ENCODE measurements at places on chromosomes 11 and 22.

GRCh38 chr22:41334215-41334614 lies 32.9 kb downstream of the ZC3H7B start:
- no peak for DNase-seq

GRCh38 chr11:63535734-63536133 lies 874 bp upstream of the PLAAT4 start:
- DNase-seq, result no peak

DNA sequence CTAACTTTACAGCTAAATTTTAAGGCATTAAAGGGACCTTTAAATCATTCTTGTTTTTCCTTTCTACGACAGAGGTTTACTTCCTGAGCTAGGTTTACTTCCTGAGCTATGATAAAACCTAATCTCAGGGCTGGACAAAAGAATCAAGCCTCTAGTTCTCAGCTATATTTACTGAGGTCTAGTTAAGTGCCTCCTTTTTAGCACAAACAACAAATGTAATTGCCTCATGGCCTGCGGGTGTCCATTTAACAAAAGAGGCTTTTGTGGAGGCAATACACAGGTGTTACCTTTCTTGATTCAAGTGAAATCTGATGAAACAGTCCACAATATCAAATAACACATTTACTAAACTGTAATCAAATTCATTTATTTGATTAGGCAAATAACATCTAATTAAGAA lies 67.3 kb downstream of the IMMP1L start:
- peak; percentile 15 for DNase-seq

DNA sequence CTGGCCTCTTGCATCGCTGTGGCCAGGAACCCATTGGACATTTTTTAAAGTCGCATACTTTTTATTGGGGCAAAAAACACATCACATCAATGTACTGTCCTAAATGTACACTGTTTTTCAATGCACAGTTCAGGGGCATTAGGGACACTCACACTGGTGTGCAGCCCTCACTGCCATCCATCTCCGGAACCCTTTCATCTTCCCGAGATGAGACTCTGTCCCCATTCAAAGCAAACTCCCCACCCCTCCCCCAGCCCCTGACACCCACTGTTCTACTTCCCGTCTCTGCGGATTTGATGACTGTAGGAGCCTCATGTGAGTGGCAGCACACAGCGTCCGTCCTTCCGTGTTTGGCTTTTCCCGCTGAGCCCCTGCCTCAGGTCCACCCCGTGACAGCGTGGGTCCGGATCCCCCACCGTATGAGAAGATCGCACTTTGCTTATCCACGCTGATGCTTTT lies 41.8 kb upstream of the TH start:
- DNase-seq, result peak; percentile 8

DNA sequence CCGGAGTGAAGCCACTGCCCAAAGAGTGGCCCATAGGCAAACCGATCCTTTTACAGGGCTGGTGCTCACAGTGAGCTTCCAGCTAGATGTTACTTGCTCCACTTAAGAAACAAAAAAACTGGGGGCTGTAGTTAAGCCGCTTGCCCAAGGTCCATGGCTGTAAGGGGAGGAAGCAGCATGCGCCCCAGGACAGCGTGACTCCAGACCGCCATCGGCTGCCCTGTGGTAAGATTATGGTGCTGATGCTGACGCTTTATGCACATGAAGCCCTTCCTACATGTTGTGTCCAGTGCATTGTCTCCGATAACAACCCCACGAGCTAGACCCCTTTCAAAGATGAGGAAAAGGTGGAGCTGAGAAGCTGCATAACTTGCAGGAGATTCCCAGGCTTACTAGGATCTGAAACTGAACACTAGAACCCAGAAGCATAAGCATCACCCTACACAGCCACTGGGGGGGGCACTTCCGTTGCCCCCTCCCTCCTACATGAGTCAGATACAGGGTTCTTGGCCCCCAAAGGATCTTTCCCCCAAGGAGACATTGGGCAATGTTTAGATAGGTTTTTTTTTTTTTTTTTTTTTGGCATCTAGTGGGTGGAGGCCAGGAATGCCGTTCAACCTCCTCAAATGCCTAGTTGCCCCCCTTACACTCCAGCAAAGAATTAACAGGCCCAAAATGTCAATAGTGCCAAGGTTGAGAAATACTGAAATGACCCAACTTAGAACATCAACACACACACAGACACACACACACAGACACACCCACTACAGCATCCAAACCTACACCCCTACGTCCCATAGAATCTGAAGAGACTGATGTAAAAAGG lies 53.9 kb downstream of the MN1 start:
- DNase-seq, result no peak

GRCh38 chr11:117185736-117186430 lies 7.3 kb downstream of the SIDT2 start:
- no peak for DNase-seq

- DNase-seq, result no peak
These were observed 346.5 kb upstream of the SYN3 start for GRCh38 chr22:33404723-33405122.

DNA sequence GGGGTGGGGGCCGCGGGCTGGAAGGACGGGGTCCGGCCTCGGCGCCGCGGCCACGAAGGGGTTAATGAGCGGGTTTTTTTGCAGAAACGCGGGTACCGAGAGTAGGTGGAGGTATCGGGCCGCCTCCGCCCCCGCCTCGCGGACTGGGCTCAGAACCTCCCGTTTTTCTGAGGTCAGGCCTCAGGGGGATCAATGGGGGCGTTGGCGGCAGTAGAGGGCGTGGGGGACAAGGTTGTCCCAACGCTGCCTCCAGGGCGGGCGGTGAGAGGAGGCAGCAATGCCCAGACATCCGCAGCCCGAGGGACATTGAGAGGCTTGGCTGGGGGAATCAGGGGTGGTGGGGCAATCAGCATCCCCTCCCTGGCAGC lies 34.8 kb upstream of the PRODH start:
- no peak for DNase-seq

DNA sequence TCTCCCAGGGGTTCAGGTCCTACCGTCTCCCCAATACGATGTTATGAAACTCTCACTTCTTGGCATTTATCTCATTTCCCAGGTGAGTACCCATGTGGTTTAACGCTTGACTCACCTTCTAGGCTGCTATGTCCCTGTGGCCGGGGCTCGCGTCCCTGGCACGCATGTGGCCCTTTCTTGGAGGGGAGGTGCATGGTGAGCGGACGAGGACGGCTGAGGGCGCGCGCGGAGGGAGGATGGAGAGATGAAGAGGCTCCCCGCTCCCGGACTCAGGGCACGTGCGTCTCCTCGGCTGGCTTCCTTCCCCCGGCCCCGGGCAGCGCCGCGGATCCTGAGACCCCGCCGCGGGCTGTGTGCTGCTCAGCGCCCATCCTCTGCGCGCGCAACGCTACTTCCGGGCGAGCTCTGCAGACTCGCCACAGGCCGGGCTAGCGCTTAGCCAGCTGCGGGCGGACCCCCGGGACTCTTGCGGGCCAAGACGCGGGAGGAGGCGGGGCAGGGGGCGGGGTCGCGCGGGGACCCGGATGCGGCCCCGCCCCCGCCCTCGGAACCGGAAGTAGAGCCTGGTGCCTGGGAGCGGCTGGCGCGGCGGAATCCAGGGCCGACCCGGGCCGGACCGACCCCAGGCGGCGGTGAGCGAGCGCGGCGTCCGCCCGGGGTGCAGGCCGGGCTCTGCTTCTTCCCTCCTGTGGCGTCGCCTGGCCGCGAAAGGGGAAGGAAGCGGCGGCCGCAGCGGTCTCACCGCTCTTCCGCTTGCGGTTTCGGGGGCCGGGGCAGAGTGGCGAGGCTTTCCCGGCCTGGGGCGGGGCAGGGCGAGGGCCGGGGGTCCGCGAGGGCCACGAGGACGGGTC lies at the start of gene CTTN:
Gene CTTN, plus strand, starts transcription at position 547 of the 851 bp plus-strand sequence. CDS start 8,769 bp downstream, outside the sequence.
- peak; percentile 81 for DNase-seq

GRCh38 chr11:84260862-84261261 lies 974.7 kb upstream of the CCDC90B start:
- DNase-seq, result no peak

DNA sequence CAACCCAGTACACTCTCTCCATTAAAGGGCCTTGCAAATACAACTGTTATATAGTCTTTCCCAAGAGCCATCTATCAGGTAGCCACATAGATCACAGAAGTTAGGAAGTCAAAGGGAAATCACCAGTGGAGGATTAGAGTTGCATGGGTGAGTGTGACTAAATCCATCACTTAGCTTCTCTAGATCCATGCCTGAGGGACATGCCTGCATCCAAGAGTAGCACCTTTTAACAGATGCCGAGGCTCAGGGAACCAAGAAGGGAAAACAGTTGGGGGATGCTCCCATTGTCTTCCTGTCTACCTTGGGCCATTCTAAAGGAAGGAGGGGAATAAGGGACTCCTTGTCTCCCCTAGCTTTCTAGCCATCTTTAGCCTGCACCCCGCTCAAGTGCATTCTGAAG lies 77.9 kb downstream of the XRRA1 start:
- DNase-seq, result no peak

DNA sequence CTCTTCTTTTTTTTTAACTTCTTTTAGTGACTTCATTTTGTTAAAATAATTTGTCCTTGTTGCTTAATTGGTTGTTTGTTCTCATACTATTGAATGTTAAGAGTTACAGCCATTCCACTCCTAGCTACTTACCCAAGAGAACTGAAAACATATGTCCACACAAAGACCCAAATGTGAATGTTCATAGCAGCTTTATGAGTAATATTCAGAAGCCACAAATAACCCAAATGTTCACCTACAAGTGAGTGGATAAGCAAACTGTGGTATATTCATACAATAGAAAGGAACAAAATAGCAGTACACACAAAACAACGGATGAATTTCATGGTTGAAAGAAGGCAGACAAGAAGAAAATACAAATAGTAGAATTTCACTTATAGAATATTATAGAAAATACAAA lies 1.4 kb upstream of the OR4D11 start:
- DNase-seq, result no peak

DNA sequence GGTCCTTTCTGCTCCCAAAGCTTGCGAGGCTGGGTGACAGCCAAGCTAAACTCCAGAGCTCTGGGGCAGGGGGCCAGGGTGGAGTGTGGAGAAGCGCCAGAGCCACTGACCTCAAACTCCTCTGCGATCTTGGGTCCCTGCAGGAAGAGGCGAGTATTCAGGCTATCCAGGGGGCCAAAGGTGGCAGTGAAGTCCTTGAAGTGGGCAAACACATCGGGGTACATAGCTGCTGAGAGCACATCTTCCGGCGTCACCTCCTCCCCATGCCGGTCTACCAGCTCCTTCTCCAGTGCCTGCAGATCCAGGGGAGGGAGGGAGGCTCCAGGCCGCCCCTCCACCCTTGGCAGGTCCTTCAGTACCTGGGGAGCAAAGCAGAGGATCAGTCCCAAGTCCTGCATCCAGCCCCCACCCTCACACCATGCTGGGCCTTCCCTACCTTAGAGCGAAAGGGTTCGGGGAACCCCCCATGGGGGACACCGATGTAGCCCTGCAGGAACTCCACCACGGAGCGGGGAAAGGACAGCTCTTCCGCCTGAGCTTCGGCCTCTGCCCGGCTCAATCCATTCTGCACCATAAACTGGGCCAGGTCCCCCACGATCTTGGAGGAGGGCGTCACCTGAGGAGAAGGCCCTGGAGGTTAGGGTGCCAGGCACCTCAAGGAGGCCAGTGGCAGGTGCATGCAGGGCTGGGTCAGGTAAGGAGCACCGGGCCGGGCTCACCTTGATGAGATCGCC lies 6.4 kb downstream of the RCE1 start:
- DNase-seq, result no peak

DNA sequence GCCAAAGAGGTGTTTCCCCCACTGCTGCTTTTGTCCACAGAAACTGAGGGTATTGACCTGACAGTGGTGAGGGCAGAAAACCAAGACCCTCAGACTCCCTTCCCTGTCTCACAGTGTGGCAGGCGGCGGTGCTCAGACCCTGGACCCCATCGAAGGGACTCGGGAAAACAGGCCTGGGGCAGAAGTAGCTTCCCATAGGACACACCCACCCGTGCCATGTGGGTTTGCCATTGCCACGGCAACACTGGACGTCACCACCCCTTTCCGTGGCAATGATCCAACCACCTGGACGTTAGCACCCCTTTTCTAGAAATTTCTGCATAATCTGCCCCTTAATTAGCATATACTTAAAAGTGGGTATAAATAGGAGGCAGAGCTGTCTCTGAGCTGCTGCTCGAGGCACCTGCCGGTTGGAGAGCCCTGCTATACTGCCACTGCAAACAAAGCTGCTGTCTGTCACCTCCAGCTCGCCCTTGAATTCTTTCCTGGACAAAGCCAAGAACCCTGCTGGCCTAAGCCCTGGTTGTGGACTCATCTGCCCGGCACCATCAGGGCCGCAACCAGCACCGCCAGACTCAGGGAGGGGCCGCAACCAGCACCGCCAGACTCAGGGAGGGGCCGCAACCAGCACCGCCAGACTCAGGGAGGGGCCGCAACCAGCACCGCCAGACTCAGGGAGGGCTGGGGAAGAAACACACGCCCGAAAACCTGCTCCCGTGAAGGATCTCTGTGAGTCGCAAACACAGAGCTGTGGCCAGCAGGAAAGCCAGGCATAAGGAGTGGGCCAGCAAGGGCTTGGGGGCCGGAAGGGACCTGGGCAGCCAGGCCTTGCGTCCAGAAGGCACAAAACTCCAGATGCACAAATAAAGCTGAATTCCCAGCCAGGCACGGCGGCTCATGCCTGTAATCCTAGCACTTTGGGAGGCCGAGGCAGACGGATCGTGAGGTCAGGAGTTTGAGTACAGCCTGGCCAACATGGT lies 10.4 kb downstream of the MLC1 start:
- peak; percentile 30 for DNase-seq

DNA sequence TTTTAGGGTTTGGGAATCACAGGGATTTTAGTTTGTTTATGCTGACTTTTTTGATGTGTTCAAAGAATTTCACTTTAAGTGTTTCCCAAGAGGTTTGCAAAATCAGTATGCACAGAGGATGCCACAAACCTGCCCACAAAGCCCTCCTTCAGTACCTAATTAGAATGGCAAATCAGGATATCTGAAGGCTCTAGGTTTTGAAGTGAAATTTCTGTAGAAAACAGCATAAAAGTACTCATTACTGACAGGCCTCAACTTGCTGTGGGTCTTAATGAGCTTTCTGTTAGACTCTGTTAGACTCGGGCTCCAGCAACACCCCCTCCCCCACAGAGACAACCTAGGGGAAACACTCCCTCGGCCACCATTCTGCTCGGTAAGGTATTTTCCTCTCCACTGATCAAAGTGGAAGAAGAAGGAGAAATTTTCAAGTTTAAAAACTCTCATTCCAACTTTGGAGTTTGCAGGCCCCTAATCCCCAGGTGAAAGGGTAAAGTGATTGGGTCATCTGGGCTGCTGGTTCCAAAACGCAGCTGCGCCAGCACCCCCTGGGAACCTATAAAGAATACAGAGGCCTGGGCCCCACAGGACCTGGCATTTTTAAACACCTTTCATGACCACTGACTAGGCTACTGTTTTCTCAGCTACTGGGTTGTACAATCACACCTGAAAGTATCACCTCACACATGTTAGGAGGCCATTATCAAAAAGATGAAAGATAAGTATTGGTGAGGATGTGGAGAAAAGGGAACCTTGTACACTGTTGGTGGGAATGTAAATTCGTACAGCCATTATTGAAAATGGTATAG lies 67.5 kb downstream of the PLEKHA7 start:
- DNase-seq, result no peak
